ENCODE measurements at places on chromosomes 5 and 9. TPM values are rescaled to one million over a fixed set of nuclear protein-coding genes. Genes with fewer than 3 reads are reported as not detected.

DNA sequence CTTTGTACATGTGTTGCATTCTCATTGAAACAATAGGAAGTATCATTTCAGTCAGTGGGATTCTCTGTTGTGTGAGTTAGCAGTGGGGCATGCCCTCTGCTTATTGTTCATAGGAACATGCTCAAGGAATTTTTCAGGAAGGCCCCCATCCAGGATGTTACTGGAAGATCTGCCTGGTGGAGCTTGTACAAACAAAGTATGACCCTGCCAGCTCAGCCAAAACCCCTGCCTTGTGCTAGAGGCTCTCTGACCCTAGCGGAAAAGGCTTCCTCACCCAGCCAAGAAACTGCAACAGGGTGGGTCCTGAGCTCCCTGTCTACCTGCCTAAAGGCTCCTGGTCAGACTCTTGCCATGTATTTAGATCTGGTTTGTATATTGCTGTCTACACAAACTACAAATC lies 43.2 kb downstream of the MRRF start:
- DNase-seq = no peak

GRCh38 chr9:37531699-37532098 lies 44.5 kb downstream of the FBXO10 start:
- DNase-seq = no peak

GRCh38 chr9:29514336-29514735 lies 1941.1 kb upstream of the C9orf72 start:
- peak; percentile 36 for DNase-seq

- DNase-seq = peak; percentile 56
Observed at GRCh38 chr9:137606005-137606621, 627 bp downstream of the ARRDC1 start.

KIF12 gene
- 0.59 TPM for total RNA-seq

IDNK gene
- total RNA-seq = 3.0 TPM

PCDHGB1 gene
- total RNA-seq = 4.3 TPM

C5orf52 gene
- not detected for total RNA-seq

All from neural progenitor cell (in vitro differentiated cells).